ENCODE measurements at places on chromosomes 12 and 14.

- no peak for DNase-seq
Observed at GRCh38 chr12:28242496-28243309, 52.4 kb downstream of the CCDC91 start.

DNA sequence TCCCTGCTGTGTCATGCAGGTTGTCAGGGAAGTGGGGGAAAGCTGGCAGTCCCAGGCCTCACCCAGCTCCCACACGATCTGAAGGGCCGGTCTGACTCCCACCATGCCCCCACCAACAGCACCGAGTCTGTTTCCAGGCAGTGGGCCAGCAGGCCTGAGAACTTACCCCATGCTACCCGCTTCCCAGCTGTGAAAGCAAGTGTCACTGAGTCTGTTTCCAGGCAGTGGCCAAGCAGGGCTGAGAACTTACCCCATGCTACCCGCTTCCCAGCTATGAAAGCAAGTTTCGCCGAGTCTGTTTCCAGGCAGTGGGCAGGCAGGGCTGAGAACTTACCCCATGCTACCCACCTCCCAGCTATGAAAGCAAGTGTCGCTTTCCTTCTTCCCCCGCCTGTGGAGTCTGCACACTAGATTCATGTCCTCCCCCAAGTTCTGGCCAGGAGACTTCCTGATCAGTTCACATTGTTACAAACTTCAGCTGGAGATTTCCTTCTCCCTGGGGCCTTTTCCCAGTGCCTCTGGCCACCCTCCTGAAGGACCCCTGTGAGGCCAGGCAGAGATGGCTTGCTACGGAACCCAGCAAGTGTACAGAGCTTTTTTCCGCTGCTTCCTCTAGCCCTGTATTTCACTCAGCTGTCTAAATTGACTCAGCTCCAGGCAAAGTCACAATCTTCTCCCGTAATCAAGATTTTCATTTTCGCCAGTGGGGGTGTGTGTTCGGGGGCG lies 435.4 kb downstream of the TMTC2 start:
- no peak for DNase-seq

DNA sequence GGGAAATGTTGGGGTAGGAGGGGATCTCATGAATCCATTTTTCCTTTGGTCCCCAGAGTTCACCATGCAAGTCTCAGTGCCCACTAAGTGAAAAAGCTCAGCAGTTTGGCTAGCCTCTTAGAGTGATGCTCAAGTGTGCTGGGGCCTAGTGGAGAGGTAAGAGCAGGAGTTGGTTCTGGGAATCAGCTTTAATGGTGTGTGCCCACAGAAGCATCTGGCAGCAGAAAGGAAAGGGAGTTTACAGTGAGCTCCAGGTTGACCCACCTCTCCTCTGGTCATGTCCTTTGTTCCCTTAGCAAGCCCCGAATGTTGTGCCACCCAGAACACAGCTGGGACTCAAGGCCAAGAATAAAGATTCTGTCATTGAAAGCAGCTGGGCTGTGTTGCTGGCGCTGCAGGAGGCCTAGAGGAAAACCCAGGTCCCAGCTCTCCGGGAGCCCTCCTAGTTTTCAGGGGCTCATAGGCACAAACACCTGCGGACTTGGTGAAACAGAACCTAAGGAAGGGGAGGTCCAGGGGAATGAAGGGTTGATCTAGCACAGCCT lies 320.8 kb downstream of the ZFP36L1 start:
- no peak for DNase-seq

DNA sequence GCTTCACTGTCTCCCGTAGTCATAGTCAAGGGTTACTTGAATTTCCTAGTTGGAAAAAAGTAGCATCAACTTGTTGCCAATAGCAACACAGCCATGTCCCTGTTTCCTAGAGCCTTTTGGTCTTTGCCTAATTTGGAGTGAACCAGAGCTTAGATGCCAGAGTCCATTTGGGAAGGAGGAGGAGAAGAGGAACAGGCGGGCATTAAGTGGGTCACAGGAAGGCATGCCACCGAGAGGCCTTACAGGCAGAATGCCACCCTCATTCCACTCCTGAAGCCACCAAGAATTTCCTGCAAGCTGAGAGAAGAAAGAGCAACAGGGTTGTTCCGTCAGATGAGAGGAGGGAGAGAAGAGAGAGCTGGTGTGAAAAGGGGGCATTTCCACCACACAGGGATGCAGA lies 339.5 kb downstream of the DPF3 start:
- no peak for DNase-seq

DNA sequence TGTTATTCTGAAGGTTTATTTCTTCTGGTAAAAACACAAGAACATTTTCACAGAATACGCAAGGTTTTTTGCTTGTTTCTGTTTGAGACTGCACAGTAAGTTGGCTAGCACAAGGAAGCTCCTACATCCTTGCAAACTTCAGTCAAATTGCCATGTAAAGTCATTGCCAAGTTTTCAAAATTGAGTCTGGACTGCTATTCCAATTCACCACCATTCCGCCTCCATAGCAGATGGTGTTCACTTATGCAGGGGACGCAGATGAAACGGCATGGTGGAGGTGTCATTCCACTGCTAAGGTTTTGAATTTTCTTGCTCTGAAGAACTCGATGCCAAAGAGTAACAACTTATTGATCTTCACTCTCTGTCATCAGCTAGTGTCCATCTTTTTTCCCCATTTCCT lies 303.9 kb upstream of the SYT1 start:
- no peak for DNase-seq

- peak; percentile 83 for DNase-seq
Observed at GRCh38 chr14:24013654-24014514, 25.2 kb downstream of the DHRS4L2 start.

DNA sequence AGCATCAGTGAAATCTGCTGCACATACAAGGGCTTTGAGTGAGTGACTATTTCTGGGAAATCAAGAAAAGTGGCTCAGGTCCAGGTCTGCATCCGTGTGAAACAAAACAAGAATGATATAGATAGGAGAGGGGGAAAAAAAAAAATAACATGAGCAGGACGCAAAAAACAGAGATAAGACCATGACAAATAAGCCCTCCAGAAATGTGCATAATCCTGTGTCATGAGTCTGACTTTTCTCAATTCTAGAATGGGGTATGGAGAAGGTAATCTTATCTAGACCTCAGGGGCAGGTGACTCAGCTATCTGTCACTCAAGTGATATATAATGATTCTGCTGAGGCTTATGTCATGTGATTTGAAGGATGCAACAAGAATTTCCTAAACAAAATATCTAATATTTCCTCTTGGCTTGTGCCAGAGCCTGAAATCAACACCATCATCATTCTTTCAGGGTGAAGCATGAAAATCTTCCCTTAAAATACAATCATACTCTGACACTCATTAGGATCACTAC lies 250.0 kb downstream of the PHLDA1 start:
- DNase-seq, result no peak

DNA sequence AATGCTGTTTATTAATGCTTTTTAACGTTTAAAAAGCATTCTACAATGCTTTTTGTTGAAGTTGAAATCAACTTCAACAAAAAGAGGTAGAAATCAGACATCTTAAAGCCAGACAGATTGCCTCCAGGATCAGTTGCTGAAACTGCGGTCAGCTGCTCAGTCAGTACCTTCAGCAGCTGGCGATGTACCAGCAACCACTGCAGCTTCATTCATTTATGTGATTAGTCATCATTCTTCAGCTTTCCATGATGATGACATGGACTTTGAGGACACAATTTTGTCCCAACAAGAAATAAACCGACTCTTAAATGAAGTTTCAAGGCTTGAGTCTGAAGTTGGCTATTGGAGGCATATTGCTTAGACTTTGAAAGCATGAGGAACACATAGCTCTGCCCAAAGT lies 31.5 kb upstream of the NUAK1 start:
- DNase-seq, result no peak

DNA sequence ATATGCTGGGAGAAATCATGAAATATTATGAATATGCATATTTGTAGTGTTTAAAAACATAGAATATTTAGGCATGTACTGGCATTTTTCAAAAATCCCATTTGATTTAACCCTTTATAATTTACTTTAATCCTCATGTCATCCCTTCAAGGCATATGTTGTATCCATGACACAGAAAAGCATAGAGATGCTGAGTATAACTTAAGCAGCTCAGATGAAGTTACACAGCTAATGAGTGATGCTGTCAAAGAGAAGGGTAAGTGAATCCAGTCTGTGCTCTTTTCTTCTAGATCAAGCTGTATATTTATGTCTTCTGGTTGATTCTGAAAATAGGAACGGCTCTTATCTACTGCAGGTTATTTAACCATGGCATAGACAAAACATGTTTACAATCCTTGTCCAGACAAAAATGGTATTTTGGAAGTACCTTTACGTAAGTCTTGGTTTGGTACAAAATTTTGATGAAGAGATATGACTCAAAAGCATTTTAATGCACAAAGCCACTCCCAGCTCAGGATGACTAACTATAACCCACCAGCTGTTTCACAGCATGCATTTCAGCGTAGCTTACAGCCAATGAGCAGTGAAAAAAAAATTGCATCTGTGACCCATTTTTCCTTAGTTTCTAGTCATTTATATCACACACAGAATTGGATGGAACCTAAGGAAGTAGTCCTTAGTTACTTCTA lies 201.7 kb downstream of the STXBP6 start:
- DNase-seq, result no peak

GRCh38 chr12:119171691-119172425 lies 6.9 kb upstream of the HSPB8 start:
- DNase-seq, result no peak

DNA sequence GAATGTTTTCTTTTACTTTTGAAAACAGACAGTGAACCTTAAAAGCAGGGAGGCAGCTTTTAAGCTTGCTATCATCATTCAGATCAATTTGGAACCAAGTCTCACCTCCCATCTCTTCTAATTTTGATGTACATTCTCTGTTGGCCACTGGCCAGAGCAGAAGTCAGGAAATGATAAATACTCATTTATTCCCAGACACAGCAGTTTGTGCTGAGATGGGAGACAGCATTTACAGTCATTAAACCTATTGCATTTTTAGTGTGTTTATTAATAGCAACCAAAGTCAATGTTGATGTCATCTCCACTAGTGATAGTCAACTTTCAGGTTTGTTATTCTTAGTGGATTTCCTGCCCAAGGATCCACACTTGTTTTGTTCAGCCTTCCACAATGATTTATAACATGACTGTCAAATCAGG lies 320.0 kb upstream of the ATP2B1 start:
- DNase-seq, result no peak

GRCh38 chr12:18837025-18837424 lies 99.1 kb downstream of the CAPZA3 start:
- no peak for DNase-seq

- DNase-seq, result no peak
Observed at GRCh38 chr12:64600164-64600561, 10.1 kb upstream of the RASSF3 start.

DNA sequence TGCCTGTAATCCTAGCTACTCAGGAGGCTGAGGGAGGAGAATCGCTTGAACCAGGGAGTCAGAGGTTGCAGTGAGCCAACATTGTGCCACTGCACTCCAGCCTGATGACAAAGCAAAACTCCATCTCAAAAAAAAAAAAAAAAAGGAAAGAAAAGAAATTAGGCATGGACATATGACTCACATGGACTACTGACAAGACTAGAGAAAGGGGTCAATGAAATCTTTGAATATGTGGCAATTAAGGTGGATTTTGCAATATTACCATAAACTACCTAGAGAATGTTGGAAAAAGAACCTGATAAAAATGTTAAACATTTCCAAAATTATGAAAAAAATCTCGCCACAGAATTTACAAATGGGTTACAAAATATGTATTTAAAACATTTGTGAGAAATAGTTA lies 873.6 kb downstream of the C12orf50 start:
- DNase-seq, result no peak

DNA sequence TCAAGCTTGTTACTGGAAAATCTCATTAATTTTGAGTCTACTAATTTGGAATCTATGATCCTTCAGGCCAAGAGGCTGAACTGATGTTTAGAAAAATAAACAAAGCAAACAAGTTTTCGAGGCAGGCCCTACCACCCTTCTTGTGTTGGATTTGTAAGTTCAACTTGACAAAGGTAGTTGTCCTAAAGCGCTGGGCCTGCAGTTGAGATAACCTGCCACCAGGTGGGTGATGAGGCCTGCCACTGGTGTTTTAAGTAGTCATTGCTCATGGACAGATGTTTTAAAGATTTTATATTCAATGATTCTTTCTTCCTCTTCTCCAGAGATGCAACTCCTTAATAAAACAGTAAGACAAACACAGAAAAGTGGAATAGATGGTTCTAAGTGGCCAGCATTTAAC lies 19.4 kb downstream of the ACVRL1 start:
- peak; percentile 46 for DNase-seq

GRCh38 chr12:39173726-39174125 lies 268.3 kb upstream of the CPNE8 start:
- DNase-seq, result no peak

DNA sequence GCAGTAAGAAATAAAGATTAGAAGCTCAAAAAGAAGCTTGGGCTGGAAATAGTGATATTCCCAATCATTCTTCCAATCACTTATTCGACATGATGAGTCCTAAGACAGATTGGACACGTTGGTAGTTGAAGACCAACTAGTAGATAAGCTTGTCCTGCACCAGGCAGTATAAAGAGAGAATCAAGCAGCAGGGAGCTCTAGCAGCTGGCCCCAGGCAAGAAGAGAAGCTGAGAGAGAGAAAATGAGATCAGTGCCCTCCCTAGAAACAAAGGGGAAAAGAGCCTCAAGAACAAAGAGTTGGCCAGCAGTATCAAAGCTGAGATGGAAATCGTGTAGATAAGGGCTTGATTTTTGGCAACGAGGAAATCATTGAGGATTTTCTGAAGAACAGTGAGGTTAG lies 20.6 kb downstream of the RASSF8 start:
- no peak for DNase-seq

DNA sequence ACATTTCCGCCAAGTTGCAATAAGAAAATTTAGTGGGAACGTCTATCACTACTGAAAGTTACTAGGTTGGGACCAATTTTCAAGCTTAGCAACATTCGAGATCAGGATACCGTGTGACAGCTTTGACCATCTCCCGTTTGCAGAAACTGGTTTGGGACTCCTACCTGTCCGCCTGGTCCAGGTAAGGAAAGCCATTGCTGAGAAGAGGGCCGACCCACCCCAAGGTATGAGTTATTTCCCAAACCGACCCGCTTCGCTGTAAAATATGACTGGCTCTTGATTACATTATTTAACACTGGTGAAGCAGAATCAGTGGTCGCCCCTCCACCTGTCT lies 271 bp downstream of the DNAI7 start:
- no peak for DNase-seq

DNA sequence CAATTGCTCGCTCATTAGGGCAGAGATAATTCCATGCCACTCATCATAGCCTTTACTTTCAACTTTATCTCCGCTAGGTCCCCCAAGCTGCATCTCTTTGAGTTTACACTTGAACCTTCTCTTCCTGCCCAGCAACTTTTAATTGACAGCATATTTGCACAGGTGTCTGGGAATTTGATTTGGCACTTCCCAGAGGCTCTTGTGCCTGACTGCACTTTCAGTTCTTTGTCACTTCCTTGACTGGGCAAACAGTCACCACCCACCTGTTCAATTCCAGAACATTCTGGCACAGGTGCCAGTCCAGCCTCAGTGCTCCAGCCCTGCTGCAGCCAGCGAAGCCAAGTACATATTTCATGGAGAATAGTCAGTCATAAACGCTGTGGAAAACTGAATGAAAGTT lies 110.1 kb upstream of the LRIG3 start:
- DNase-seq, result no peak

- DNase-seq, result no peak
Observed at GRCh38 chr12:66438601-66439000, 136.3 kb downstream of the HELB start.

Data from B cell (primary cell).